ENCODE measurements at places on chromosomes 12 and 14.

GRCh38 chr12:505221-505620, 45.5 kb downstream of the B4GALNT3 start:
- DNase-seq = no peak

GRCh38 chr12:100221523-100221922, 20.9 kb downstream of the ACTR6 start:
- no peak for DNase-seq

GRCh38 chr12:52860102-52860823, 11.5 kb upstream of the KRT78 start:
- peak; percentile 68 for DNase-seq

- DNase-seq = no peak
Measured at GRCh38 chr14:101500061-101500460, 61.2 kb upstream of the DIO3 start.

- no peak for DNase-seq
Measured at GRCh38 chr14:75094896-75095295, 25.5 kb downstream of the ZC2HC1C start.

DNA sequence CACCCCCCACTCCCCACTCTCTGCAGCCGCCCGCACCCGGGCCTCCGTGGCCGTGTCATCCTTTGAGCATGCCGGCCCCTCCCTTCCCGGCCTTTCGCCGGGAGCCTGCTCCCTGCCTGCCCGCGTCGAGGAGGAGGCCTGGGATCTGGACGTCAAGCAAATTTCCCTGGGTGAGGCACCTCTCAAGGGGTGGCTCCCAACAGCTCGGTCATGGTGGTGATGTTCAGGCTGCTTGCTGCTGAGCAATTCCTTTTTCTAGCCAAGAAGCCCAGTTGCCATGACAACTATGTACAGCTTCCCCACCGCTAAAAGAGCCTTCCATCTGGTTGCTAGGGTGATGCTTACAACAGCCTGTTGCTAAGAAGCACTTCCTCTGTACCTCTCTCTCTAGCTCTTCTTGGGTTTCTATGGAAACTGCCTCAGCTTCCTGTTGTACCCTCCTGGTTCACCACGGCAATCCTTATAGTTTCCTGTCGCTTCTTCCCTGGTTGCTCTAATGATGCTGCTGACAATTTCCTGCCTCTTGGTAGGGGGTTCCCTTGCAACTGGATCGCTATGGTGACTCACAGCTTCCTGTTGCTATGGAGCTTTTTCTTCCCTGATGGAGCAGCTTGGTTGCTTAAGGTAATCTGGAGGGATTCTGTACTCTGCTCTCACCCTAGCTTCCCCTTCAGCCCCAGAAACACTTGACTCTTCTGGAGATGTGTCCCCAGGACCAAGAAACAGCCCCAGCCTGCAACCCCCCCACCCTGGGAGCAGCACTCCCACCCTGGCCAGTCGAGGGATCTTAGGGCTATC, 11.0 kb downstream of the ZNF219 start:
- DNase-seq = peak; percentile 45

DNA sequence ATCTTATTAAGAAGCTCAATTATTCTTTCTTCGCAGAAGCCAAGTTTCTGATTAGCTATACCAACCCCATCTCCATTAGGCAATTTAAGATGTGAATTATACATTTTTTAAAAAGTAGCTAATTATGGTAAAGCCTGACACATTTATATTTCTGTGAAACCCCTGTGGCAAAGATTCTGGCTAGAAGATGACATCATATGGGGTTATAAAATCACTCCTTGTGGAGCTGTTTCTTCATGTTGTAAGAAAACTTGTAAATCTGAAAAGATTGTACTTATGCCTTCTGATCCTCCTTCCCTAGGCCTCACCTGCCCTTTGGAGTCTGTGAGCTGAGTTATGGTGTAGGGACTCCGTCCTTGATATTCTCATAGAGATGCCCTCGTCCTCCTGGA, 78.1 kb downstream of the CHST11 start:
- no peak for DNase-seq

DNA sequence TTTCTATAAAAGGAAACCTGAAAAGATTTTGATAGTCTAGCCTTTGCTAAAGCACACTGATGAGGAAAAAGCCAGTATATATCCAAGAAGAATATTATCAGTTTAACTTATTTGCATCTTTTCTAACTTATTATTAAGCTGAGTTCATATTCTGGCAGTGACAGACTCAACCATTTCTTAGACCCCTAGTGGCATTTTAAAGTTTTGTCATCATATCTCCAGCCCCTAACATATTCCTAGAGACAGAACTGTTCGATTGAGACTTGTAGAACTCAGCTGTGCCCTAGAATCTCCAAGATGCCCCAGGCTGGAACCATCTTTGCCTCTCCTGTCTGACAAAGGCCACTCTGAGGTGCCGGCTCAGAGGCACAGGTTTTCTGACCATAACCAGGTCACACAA, 365.6 kb downstream of the NELL2 start:
- no peak for DNase-seq

DNA sequence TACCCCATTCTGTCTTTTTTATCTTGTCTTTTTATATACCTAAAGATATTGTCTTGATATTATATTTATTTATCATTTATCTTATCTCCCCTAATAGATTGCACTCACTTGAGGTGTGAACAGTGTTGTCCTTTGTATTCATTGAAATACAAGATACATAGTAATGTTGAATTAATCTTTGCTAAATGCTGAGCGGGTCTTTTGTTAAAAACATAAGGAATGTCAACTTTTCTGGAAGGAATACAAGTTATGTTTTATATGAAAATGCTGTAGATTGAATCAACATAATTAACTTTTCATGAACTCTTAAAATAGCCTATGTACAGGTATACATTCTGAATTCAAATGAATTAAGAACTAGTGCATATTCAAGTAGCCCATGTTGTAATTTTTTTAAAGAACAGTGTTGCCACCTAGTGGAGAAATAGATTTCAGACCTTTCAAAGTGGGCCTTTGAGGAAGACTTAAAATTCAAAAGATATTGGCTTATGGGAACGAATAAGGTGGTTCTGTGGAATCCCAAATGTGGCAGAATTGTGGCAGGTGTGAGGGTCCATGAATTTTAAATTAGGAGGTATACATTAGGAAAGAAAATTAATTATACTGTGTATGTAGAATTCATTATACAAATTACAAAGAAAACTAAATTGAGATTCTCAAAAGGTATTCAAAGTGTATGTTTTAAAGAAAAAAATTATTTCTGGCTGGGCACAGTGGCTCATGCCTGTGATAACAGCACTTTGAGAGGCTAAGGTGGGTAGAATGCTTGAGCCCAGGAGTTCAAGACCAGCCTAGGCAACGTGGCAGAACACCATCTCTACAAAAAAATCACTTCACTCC, 19.1 kb downstream of the BBOF1 start:
- DNase-seq = peak; percentile 62

- DNase-seq = no peak
Measured at GRCh38 chr14:50035214-50035613, 81.2 kb downstream of the VCPKMT start.

DNA sequence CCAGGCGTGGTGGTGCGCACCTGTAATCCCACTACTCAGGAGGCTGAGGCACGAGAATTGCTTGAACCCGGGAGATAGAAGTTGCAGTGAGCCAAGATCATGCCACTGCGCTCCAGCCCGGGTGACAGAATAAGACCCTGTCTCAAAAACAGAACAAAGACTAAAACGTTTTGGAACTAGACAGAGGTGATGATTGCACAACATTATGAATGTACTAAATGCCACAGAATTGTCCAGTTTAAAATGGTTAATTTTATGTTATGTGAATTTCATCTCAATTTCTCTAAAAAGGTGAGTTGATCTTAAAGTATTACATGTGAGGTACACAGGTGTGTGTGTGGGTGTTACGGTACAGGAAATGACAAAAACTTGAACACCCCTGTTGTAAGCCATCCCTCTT, 16.5 kb downstream of the P2RX4 start:
- DNase-seq = no peak

GRCh38 chr14:91252871-91253794, 8.6 kb upstream of the GPR68 start:
- peak; percentile 75 for DNase-seq

DNA sequence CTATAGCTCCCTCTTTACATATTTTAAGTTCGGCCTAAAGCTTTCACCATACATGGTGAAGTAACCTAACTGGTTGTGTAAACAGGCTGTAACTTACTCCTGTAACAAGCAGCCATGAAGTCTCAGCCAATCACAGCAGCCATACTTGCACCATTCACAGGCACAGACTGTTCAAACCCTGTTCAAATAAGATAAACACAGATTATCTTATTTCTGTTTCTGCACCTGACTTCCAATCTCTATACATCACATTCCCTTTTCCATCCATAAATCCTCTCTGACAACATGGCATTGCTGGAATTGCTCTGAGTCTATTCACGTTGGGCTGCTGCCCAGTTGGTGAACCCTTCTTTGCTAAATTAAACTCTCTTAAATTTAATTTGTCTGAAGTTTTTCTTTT, 34.5 kb upstream of the ARID2 start:
- no peak for DNase-seq

- no peak for DNase-seq
Measured at GRCh38 chr12:104846056-104846767, 111.9 kb downstream of the SLC41A2 start.

DNA sequence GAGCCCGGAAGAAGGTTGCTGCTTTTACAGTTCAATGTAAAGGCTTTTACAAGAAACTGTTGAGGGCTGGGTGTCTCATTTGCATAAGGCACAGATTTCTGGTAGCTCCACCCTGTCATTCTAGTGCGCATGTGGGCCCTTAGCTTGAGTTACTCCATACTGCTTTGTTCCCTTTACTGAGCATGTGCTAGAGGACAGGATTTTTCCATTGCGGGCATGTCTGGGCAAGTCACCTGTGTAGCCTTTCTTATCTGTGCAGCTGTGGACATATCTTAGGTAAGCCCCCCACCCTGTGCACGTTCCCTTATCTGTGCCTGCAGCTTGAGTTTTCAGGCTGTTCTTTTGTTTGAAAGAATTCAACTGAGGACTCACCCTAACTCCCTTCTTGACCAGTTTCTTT, 56.2 kb upstream of the ARHGAP5 start:
- no peak for DNase-seq

- no peak for DNase-seq
Measured at GRCh38 chr12:14691560-14691959, 4.8 kb downstream of the GUCY2C start.

DNA sequence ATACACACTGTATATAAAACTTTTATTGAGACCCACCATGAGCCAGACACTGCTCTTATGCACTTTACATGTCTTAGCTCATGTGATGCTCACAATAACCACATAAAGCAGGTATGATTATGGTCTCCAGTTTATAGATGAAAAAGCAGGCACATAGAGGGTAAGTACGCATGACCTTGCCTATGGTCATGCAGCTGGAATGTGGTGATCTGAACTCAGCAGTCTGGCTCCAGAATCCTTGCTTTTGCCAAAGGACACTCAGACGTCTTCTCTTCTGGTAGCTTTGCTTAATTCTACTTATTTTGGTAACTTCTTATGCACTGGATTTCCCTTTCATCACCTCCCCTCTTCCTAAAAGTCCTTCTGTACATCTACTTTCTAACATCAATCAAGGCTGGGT, 103.3 kb upstream of the CRY1 start:
- DNase-seq = no peak

- no peak for DNase-seq
Measured at GRCh38 chr12:2453761-2454090, 341.0 kb upstream of the FKBP4 start.

- DNase-seq = no peak
Measured at GRCh38 chr14:102248121-102248520, 56.8 kb downstream of the MOK start.

DNA sequence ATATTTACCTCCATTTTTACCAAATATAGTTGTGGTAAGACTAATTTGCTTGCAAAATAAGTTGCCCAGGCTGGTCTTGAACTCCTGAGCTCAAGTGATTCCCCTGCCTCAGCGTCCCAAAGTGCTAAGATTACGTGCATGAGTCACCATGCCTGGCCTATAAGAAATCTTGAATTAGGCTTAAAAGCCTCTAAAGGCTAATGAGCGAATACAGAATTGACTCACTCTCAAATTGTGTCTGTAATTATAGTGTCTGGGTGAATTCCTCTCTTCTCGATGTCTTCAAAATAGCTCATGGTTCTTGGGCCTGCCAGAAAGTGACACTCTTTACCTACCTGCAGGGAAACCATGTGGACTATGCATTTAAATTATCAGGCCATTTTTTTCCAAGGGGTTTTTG, 403.5 kb downstream of the SLC16A7 start:
- DNase-seq = no peak

DNA sequence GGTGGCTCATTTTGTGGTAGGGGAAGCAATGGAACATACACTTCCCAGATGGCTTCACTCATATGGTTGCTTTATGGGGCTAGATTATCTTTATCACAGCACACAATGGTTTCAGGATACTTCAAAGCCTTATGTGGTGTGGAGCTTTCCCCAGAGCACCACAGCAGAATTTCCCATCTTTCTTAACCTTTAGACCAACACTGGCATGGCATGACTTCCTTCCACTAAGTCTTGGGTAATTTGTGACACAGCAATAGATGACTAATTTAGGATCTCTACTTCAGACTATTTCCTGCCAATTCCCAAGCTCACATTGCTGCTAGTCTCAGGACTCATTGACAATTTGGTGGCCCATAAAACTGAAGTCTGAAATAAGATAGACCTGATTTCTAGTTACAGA, 36.9 kb upstream of the DCN start:
- DNase-seq = no peak

All from iPS-NIHi11 (cell line).